GM03348 (cell line): ENCODE measurements at places on chromosomes 6 and 20.

DNA sequence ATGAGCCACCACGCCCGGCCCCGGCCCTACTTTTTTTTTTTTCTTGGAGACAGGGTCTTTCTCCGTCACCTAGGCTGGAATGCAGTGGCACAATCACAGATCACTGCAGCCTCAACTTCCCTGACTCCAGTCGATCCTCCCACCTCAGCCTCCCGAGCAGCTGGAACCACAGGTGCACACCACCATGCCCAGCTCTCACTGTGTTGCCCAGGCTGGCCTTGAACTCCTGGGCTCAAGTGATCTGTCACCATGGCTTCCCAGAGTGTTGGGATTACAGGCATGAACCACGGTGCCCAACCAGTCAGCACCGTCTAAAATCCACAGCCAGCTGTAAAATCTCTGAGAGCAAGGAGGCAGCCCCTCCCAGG is 17.4 kb downstream of the SLC17A9 start:
- DNase-seq, result no peak

- DNase-seq, result no peak
These were observed 6.3 kb upstream of the APMAP start for GRCh38 chr20:24998631-24999445.

GRCh38 chr20:52012079-52012478 is 179.5 kb downstream of the ZFP64 start:
- no peak for DNase-seq

DNA sequence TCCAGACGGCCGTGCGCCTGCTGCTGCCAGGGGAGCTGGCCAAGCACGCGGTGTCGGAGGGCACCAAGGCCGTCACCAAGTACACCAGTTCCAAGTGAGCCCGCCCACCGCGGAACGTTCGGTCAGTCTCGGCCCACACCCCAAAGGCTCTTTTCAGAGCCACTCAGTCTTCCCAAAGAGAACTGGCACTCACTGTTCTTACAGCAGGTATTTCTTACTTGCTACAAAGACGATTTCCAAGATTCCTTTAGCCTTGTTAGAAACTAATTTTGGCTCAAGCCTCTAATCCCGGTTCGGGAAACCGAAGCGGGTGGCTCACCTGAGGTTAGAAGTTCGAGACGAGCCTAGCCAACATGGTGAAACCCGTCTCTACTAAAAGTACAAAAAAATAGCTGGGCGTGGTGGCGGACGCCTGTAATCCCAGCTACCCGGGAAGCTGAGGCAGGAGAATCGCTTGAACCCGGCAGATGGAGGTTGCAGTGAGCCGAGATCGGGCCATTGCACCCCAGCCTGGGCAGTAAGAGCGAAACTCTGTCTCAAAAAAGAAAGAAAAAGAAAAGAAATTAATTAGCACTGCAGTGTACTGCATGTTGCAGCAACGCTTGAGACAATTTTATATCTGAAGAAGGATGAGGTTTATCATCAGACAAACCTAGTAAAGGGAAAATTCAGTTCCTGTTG is 73.1 kb downstream of the OR2B2 start:
- DNase-seq, result peak; percentile 21

DNA sequence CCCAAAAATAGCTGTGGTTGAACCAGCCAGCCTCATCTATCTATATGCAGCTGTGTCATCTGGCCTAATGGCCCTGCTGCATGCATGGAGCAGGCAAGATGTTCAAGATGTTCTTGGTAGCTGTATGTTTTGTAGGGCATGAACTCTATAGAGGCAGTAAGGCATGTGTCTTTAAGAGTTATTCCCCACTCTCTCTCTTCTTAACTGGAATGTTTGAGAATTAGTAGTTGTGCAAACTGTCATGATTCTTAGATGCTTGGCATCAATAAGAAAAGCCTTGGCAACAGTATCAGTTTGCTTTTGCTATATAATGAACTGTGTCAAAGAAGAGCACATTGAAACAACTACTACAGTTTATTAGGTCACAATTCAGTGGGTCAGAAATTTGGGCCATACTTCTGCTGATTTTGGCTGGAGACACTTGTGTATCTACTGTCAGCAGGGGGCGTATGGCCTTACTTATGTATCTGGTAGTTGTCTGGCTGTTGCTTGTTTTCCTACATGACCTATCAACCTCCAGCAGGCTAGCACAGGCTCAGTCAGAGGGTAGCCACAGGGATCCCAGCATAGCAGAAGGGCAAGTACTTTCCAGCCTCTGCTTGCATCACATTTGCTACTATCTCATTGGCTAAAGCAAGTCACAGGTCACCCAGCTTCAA is 56.1 kb upstream of the LAMP5 start:
- no peak for DNase-seq

DNA sequence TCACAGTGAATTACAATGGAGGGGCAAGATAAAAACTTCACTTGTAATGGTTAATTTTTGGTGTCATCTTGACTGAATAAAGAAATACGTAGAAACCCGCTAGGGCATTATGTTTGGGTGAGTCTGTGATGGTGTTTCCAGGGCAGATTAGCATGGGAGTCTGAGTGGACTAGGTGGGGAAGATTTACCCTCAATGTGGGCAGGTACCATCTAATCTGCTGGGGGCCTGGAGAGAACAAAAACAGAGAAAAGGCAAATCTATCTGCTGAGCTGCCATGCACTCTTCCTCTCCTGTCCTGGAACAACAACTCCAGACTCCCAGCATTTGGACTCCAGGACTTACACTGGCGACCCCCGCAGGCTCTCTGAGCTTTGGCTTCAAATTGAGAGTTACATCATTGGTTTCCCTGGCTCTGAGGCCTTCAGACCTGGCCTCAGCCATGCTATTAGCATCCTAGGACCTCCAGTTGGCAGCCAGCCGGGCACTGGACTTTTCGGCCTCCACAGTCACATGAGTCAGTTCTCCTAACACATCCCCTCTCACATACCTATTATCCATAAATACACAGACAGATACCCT is 19.7 kb downstream of the NINL start:
- no peak for DNase-seq

DNA sequence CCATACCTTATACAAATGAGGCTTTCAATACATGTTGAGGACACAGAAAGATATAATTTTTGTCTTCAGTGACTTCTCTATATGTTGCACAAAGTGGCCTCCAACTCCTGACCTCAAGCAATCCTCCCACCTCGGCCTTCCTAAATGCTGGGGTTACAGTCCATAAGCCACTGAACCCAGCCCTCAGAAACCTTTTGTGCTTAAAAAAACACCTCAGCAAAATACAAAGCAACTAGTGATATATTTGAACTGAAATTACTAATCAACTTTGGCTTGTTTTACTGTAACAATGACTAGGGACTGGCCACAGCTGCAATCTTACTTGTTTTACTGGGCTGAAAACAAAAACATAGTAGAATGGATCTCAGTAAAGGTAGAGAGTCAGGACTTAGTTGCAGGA is 3.2 kb upstream of the ZNF184 start:
- DNase-seq, result no peak

DNA sequence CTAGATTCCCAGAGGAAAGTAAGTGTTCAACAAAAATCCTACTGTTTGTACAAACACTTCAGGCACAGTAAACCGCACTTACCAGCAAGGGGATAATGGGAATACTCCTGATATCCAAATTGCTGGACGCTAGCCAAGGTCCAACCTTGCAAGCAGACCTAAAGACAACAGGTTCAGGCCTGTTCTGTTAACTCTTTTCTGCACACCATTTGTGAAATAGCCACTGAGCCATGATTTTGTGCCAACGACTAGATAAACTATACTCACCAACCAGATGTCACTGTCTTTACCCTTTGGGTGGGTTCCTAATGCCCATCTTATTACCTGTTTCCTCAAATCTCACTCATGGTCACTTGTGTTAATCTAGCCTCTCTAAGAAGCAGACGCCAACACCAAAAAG is 43.5 kb downstream of the GOPC start:
- DNase-seq, result no peak

GRCh38 chr6:74366634-74367033 is 670.6 kb downstream of the CD109 start:
- DNase-seq, result peak; percentile 21

- no peak for DNase-seq
These were observed 344.5 kb downstream of the KIF16B start for GRCh38 chr20:16228722-16229121.

DNA sequence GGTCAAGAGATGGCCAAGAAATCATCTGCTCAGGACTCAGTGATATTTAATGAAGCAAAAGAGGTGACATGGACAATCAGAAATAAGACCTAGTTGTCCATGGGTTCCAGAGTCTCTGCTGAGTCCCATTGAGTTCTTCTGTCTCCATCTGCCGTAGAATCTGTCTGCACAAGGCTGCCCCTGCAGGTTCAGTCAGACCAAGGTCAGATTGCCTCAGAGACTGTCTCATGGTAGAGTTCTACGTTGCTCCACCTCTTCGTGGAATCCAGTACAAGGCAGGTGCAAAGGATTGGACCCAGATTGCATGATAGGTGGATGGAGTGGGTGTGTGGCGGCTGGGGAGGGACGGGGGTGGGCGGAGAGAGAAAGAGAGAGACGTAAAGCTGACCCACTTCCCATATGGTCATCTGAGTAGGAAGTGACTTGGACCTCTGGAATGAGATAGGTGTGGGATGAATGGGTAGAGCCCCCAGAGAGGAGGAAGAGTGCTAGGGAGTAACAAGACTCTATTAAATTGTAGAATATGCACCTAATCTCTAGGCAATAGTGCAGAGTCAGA is 75.3 kb downstream of the SOBP start:
- no peak for DNase-seq

DNA sequence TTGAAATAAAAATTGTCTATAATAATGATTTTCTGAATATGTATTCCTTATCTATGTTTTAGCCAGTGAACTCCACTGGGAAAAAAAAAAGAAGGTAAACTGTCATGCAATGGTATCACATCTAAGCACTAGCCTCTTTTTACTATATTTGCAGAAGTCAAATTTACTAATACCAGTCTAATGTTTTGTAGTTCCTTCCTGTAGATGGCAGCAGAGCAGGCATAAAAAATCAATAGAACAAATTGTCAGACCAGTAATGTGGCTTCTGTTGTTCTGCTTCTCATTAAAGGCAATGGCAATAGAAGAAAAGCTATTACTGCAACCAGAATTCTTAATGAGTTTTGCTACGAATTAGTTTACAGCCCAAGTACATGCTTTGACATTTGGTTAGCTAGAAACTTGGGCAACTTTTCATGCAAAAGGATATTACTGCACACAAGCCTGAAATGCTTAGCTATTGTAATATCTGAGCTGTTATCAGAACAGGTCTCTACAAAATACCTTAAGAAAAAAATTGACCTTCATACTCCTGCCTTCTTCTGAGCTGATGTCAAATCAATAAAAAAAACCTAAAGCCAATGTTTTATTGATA is 476.9 kb downstream of the KHDRBS2 start:
- DNase-seq, result peak; percentile 27

GRCh38 chr20:59748619-59749191 is 144.4 kb downstream of the PHACTR3 start:
- DNase-seq, result peak; percentile 94

DNA sequence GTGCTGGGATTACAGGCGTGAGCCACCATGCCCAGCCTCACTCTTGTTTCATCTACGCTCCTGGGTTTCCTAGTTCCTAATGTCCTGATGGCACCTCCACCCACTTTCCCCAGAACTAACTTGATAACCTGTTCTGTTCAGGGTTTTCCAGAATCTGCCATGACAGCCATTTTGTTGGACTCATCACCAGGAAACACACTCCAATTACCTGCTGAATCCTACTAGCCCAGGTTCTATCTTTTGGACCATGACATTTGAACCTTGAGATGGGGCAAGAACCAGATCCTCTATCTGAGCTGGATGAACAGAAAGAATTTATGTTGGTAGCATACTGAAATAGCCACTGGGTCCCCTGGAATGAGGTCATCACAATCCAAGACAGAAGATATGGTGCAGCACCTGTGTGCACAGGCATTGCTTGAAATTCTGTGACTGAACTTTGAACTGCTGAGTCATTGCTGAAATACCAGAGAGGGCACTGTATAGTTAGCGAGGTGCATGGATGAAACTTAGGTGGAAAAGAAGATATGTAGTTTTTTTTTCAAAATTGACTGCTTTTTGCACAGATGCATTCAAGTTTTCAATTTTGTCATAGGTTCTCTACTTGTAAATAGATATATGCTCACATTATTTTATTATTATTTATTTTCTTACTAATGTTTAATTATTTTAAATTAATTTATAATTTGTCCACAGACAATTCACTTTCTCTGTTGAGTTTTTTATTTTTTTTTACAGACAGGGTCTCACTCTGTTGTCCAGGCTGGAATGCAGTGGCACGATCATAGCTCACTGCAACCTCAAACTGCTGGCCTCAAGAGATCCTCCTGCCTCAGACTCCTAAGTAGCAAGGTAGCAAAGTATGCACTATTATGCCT is 42.8 kb upstream of the TASP1 start:
- no peak for DNase-seq

GRCh38 chr6:11231564-11232192 is 790 bp downstream of the NEDD9 start:
- DNase-seq, result peak; percentile 64

DNA sequence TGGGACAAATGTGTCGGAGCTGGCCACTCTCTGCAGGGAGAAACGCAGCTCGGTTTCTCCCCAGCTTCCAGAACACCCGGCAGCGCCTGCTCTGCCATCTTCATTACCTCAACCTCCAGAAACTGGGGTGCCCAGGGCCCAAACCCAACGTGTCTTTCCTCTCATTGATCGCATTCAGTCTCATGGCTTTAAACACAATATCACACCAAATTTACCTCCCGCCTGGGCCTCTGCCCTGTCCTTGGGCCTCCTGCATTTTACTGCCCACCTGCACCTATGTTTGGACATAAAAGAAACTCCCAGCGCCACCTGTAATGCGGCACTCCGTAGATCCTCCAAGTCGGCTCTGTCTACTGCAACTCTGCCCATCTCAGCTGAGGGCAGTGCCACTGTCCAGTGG is 22.2 kb downstream of the SERPINB6 start:
- DNase-seq, result no peak

DNA sequence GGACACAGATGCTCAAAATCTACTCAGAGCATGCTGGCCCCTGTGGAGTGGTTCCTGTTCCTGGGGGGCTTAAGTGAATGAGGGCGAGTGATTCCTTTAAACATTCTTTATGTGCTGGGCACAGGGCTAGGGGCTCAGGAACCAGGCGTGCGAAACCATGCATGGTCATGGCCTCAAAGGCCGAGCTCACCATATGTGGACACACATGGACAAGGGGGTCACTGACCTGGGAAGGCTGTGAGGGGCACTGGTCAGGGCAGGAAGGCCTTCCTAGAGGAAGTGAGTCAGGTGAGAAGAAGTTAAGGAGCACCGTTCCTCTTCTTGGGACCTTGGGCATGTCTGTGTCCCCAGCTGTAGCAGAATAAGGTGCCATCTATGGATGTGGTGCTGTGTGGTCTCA is 74.6 kb upstream of the BHLHE23 start:
- no peak for DNase-seq

- no peak for DNase-seq
These were observed 245.0 kb upstream of the RIN2 start for GRCh38 chr20:19512886-19513677.

DNA sequence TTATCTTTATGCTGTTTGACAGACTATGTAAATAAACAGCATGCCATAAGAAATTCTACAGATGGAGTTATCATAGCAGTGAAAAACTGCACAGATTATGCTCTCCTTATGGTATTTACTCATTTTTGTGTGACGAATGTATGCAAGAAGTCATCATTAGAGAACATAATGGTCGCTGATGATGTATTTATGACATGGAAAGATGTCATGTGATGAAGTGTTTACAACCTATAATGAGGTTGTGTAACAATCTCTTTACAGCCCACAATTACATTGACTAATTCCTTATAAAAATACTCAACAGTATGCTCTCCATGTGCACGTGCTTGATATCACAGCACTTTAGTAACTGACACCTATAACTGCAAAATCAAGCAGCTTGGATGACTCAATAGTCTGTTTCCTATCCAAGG is 192.4 kb downstream of the BMP2 start:
- DNase-seq, result no peak

GRCh38 chr6:105120570-105120969 is 59.2 kb downstream of the POPDC3 start:
- no peak for DNase-seq
